ENCODE measurements at places on chromosomes 6 and 20.

DNA sequence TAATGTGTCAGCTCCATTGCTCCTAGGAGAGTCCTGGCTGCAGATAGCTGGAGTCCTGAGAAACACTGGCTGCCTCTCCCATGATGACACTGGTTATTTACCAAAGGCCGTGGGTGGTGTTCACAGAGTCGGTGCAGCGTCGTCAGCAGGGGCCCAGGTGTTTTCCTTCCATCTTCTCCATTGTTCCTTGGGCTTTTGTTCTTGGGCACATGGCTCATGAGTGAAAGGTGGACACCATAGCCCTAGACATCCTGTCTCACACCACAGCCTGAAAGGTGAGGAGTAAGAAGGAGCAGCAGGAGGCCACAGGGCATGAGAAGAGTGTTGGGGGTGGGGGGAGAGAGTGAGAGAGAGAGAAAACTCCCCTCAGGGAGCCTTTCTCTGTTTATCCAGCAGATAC lies 9.1 kb downstream of the CST5 start:
- DNase-seq = no peak

GRCh38 chr6:17536586-17536985 lies 63.5 kb upstream of the FAM8A1 start:
- no peak for DNase-seq

DNA sequence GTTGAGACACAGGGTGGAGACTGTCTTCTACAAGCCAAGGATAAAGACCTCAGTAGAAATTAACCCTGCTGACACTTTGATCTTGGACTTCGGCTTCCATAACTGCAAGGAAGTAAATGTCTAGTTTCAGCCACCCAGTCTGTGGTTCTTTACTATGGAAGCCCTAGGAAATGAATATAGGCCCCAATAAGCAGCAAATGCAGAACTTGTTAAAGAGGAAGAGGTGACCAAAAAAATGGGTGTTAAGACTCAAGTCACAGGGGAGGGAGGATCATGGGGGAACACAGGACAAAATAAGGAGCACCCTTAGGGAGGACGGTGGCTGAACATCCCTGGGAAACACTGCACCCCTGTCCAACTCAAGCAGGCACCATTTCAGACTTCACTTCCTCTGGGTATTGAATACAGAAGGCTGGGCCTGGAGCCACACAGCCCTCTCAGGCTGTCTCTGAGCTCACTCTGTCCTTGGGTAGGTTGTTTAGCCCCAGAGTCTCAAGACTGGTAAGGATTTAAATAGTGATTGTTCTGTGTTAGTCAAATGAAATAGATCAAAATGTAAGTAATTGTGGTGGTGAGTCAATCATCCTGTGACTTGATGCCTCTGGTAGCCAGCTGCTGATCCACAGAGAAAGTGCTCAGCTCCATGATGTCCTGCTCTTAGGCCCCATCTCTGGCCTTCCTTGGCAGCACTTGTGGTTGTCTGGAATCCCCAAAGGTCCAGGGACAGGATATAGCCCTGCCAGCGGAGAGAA lies 30.5 kb upstream of the SIRPD start:
- DNase-seq = no peak

DNA sequence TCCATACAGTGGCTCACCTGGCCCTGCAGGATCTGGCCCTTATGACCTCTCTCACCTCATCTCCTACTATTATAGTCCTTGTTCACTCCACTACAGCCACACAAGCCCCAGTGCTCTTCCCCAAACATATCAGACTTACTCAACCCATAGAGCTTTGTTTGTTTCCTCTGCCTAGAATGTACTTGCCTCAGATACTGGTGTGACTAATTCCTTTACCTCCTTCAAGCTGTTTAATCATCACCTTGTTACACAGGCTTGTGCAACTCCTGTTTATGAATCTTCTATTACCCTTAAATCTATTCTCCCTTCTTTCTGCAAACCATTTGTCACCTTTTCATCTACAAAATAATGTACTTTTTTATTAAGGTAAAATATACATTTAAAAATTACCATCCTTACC lies 3.2 kb downstream of the DEFB125 start:
- DNase-seq = no peak

GRCh38 chr20:63094767-63095499 lies 88.2 kb upstream of the BHLHE23 start:
- no peak for DNase-seq

GRCh38 chr6:45607798-45608197 lies 230.1 kb upstream of the SUPT3H start:
- no peak for DNase-seq

DNA sequence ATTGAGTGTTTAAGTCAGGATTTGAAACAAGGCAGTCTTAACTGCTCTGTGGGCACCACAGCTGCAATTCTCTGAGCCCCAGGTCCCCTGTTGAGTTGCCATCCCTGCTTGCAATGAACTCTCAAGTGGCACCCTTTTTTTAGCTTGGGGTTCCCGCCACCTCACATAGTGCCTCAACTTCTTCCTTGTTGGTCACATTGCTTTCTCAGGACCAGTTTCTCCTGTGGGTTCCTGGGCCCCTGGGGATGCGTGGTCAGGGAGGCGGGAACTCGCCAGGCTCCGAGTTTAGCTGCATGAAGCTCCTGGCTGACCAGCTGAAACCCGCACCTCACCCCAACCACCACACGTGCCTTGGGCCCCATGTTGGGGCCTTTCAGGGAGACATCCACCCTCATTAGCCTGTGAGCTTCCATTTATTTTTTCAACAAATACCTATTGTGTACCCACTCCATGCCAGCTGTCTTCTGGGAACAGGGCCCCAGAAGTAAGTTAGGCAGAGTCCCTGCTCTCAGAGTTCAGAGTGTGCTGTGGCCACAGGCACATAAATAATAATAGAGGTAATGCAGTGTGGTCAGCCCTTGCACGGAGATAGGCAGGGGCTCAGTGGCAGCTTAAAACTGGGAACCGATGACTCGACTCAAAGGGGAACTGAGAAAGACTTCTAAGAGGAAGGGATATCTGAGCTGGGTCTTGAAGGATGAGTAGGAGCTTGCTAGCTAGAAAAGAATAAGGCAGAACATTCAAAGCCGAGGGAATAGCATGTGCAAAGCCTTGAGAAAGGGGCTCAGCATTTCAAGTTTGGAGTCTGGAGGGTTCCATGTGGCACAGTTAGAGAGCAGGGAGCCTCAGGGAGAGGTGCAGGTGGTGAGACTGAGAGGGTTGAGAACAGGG lies 33.9 kb upstream of the FAM83D start:
- DNase-seq = no peak

DNA sequence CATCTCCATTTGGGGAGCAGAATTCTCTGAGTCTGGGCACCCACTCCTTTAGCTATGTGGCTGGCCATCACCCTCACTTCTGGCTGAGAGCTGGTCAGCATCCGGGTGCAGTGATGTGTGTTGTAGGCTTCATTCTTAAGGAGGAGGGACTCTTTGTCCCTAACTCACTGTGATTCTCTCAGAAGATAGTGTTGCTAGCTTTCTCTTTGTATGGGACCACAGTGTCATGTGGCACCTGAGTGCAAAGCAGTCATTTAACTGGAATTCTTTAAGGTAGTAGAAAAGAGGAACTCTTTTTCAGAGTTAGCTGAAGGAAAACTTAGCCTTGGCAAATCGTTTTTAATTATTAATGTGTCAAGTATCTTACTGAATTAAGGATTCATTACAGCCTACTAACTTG lies 165.9 kb downstream of the JARID2 start:
- no peak for DNase-seq

DNA sequence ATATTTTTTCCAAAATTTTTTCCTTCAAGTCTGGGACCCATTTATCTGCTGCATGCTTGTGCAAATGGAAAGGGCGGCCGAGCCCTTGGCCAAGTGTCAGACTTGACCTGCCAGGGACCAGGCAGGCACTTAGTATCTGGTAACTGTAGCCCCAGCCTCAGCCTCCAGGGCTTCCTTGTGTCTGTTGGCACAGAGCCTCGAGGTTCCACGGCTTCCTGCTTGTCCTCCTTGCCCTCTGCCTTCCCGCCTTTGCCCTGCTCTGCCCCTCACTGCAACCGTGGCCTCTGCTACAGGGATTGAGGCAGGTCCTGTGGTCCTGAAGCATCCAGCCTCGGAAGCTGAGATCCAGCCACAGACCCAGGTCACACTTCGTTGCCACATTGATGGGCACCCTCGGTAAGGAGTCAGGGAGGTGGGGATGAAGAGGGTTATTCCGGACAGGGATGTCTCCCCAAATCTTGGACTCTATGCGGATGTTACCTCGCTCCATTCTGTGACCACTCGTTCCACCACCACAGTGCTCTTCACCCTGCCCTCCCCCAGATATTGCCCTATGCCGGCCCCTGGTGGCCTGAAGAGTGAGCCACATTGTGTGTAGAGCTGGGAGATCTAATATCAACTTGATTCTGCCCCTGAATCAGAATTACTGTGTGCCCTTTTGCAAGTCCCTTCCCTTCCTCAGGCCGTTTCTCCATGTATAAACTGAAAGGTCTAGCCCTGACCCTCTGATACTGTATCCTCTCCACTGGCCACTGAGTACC lies 41.5 kb upstream of the SRF start:
- no peak for DNase-seq

DNA sequence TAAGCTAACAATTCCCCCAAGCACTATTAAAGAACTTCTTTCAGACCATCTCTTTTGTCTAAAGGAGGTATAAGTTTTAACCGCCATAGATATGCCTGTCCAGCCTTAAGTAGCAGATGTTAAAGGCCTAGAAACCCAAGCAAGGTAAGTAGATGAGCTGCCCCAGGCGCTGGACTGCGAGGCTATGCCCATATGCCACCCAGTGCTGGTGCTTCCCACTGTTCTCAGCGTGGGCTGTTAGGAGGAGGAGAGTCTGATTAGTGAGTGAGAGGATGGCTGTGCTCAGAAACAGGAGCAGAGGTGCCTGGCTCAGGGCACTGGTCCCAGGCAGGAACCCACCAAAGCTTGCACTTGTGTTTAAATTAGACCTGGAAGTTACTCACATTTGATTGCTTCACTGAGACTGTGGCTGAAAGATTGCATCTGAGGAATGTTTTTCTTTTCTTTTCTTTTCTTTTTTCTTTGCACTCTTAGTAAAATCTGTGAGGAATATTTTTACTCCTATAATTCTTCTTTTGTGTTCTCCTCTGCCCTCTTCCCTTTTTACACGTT lies 32.2 kb downstream of the PRPH2 start:
- no peak for DNase-seq

DNA sequence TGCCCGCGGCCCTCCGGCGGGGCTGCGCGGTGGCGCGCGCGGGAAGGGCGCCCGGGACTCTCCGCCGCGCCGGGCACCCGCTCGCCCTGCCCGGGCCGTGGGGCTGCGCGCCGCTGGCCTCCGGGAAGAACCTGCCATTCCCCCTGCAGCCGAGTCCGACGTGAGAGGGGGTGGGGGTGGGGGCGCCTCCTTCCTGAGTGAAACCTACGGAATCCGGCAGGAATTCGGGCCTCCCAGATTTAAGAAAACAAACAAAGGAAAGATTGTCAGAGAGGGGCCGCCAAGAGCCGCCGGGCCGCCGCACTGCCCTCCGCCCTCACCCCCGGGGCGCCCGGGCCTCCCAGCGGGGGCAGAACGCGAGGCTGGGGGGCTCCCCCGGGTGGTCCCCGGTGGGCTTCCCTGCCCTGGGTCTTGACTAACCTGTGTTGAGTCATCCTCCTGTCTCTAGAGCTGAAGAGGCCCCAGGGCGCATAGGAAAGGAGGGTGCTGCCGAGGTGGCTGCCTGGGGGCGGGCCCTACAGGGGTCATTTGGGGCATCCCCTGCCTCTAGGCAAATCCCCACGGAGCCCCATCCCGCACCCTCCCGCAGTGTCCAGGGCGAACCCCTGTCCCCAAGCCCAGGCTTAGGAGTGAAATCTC lies 42.2 kb upstream of the FOXP4 start:
- no peak for DNase-seq

- DNase-seq = no peak
Observed at GRCh38 chr6:125994670-125995488, 8.5 kb downstream of the TRMT11 start.

GRCh38 chr6:120876424-120876823 lies 457.9 kb downstream of the TBC1D32 start:
- DNase-seq = no peak

DNA sequence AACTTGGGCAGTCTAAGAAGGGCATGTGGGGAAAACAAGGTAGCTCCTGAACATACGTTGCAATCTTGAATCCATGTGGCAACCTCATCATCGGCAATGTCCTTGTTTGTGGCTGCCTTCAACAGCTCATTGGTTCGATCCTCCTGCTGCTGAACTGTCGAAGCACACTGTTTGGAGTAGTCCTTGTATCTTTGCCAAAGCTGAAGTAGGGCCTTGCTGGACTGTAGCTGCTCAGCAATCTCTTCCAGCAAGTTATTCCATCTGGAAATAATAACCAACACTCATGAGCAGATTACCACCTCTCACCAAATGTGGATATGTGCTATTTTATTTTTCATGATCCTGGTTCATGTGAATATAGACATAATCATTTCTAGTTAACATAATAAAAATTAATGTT lies 413.3 kb downstream of the ESR1 start:
- no peak for DNase-seq

DNA sequence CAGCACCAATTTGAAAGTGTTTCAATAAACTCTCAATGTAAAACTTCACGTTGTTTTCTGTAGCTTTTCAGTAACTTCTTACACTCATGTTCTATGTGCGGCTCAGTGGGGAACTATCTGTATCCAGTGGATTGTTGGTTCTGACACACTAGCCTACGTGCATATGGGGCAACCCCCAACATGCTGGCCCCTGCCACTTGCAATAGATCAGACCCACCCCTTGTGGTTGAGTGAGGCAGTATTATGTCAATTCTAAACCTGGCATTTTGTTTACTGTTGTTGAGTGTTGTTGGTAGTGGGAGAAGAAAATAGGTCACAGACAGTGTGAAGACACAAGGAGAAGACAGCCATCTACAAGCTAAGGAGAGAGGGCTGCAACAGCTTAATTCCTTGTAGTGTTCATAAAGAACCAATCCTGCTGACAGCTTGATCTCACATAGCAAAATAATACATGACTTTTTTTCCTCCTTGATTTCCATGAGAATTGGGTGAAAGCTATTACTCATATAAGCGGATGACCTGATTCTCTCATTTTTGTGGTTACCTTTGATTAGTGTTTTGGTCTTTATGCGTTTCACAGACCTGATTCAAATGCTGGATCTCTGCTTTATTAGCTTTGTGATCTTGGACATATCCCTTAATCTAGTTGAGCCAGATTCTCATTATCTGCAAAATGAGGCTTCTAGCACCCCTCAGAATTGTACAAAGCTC lies 320.4 kb downstream of the LAMA2 start:
- DNase-seq = no peak

- no peak for DNase-seq
Observed at GRCh38 chr6:5094327-5094726, 9.2 kb downstream of the PPP1R3G start.

DNA sequence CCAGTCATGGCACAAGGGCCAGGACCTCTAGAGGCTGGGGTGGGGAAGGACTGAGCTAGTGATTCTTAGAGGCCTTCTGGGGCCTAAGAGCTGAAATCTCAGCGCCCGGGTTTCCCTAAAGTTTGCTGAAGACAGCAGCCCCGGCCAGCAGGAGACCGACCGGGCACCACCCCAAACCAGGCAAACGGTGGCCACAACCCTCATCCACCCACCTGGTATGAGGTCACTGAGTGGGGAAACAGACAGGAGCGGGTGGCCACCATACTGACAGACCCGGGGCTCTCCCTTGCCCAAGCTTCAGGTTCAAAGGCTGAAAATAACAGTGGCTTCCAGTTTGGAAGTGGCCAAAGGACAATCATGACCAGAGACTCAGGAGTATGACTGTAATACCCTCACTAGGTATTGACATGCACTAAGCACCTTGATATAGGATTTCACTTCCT lies 35.0 kb upstream of the ID1 start:
- DNase-seq = no peak

- DNase-seq = no peak
Observed at GRCh38 chr20:44678990-44679611, 27.6 kb upstream of the ADA start.

GRCh38 chr20:17721802-17722486 lies 22.2 kb downstream of the BANF2 start:
- no peak for DNase-seq

GRCh38 chr20:36465109-36466080 lies 75.9 kb upstream of the MYL9 start:
- peak; percentile 35 for DNase-seq

Measured in GOT3 (cell line).